ENCODE measurements at places on chromosomes 2 and 18. TPM values are rescaled to one million over a fixed set of nuclear protein-coding genes. Genes with fewer than 3 reads are reported as not detected.

Gene SIGLEC15
- not detected for total RNA-seq

DNA sequence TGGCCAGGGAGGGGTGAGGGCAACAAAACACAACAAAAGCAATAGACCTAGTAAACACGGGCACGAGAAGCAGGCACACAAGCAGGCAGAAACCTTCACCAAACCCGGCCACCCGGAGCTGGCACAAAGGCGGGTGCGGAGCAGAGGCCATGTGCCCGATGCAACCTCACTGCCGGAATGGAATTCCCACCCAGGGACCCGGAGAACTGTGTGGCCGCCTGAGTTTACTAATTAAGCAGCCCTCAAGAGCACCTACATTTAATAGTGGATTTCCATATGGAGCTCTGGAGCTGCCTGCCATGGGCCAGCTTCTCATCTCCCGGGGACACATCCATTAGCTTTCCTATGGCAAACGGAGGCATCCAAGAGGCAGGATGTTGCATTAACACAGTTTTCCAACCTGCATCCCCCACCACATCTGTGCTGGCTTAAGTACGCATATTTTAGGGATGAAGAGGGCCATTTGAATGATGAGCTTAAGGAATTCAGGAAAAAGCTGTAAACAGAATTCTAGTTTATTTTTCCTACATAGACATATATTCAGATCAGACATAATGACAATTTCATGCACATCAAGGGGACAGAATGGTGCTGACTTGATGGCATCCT lies 104.5 kb upstream of the SMIM21 start:
- H3K4me3 ChIP-seq = no peak overlapping the region
- peaks cover 8% of the 10 kb centered on the region for H3K27me3 ChIP-seq
- H3K27ac ChIP-seq = no peak overlapping the region
- DNase-seq = no peak

Gene GREB1L
- total RNA-seq = not detected

DNA sequence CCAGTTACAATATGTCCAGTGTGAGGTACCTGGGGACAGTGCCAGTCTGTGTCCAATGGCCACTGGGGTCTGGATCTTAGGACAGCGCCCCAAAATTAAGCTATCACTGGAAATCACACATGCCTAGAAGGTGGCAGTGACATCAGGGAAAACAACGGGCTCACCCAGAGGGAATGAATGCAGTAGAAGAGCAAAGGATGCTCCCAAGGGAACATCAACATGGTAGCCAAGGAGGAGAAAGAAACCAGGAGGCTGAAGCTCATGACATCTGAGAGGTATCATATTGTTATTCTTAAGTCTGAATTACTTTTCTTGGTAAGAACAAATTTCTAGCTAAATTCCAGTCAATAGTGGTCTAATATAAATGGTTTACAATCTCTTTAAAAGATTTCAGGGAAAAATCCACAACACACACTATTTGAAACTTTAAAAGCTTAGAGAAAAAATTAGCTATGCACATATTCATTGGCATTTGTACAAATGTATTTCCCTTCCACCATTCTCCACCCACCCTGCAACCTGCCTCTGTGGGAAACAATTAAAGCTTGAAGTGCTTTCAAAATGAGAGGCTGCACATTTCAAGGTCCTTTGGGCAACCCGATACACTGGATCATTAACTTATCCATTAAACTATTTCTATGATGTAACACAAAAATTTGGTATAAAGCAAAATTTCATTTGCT lies 55.5 kb downstream of the SIGLEC15 start:
- H3K27ac ChIP-seq = no peak overlapping the region
- no peak for DNase-seq
- no peaks in the 10 kb centered on the region for H3K27me3 ChIP-seq

Gene CFAP221
- total RNA-seq = not detected

GRCh38 chr2:196587056-196587455 lies 52.5 kb upstream of the CCDC150 start:
- no peaks in the 10 kb centered on the region for H3K36me3 ChIP-seq
- H3K4me1 ChIP-seq = no peaks in the 10 kb centered on the region
- no peak overlapping the region for H3K27ac ChIP-seq
- DNase-seq = no peak
- peaks cover 28% of the 10 kb centered on the region for H3K27me3 ChIP-seq
- no peak overlapping the region for H3K4me3 ChIP-seq

Measured in activated naive CD4-positive, alpha-beta T cell treated with anti-CD3 and anti-CD28 coated beads for 36 hours (primary cell).